Activated B cell treated with CpG ODN at 0.5 μM for 24 hours (primary cell): ENCODE measurements at places on chromosomes 3 and 15.

- no peak overlapping the region for H3K27ac ChIP-seq
- no peak overlapping the region for H3K4me3 ChIP-seq
- DNase-seq = no peak
These were observed 55.9 kb upstream of the RARB start for GRCh38 chr3:25372167-25372566.

DNA sequence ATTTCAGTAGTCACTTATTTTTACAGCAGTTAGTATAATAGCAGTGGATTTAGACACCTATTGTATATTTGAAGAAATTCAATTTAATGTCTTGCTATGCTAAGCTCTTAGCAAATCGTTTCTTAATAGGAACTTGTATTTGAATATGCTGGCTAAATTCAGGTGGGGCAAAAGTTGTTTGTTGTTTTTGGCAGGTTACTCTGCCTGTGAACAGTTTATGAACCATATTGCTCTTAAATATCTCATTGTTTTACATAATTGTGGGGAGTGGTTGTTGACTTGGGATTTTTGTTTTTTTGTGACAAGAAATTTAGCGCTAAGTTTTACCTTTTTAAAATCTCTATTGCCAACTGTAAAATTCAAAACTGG is 43.4 kb downstream of the NR2C2 start:
- no peaks in the 10 kb centered on the region for H3K27me3 ChIP-seq
- no peak overlapping the region for H3K4me3 ChIP-seq
- peaks cover 49% of the 10 kb centered on the region for H3K4me1 ChIP-seq
- peak overlapping the region; percentile 5 for H3K27ac ChIP-seq

DNA sequence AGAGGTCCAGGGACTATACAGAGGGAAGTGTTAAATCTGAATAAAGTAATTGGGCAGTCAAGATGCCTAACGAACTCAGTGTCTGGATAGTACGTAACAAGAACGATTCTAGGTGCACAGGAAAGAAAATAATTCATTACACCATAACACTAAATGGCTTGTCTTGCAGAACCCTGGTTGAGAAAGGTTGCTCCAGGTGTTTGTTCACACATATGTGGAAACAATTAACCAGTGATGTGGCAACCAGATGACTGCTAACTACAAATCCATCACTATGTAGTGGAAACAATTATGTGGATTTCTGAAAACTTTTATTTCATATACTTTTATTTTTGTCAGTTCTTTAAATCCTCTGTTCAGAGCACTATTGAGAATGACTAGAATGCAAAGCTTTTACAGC is 10.4 kb upstream of the HDC start:
- peaks cover 24% of the 10 kb centered on the region for H3K36me3 ChIP-seq
- H3K27ac ChIP-seq = no peak overlapping the region
- DNase-seq = no peak
- no peaks in the 10 kb centered on the region for H3K4me1 ChIP-seq

- peak overlapping the region; percentile 59 for H3K4me3 ChIP-seq
- H3K4me1 ChIP-seq = peaks cover 66% of the 10 kb centered on the region
- H3K36me3 ChIP-seq = peaks cover 77% of the 10 kb centered on the region
- no peaks in the 10 kb centered on the region for H3K27me3 ChIP-seq
- peak overlapping the region; percentile 38 for H3K27ac ChIP-seq
These were observed 17.5 kb downstream of the RFTN1 start for GRCh38 chr3:16496008-16496407.
